ENCODE measurements at places on chromosomes 3 and 15.

DNA sequence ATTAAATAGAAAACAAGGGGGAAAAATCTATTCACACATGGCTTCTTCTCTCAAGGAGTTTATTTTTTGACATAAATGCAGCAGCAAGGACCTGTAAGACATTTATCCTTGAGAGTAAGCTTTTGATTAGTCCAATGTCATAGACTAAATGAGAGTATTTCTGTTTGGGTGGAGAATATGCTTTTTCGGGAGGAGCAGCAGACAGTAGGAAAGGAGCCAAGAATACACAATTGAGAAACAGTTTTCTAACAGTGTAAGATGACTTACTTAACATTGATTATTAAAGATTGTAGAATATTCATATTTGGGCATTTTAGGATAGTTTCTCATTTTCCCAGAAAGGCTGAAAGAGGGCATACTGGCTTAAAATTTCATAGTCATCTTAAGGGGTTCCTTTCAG, 65.9 kb upstream of the PAQR5 start:
- DNase-seq: no peak

- no peak for DNase-seq
Observed at GRCh38 chr15:30033763-30034162, 49.0 kb upstream of the GOLGA8J start.

- no peak for DNase-seq
Observed at GRCh38 chr3:10513306-10513705, 7.9 kb upstream of the ATP2B2 start.

DNA sequence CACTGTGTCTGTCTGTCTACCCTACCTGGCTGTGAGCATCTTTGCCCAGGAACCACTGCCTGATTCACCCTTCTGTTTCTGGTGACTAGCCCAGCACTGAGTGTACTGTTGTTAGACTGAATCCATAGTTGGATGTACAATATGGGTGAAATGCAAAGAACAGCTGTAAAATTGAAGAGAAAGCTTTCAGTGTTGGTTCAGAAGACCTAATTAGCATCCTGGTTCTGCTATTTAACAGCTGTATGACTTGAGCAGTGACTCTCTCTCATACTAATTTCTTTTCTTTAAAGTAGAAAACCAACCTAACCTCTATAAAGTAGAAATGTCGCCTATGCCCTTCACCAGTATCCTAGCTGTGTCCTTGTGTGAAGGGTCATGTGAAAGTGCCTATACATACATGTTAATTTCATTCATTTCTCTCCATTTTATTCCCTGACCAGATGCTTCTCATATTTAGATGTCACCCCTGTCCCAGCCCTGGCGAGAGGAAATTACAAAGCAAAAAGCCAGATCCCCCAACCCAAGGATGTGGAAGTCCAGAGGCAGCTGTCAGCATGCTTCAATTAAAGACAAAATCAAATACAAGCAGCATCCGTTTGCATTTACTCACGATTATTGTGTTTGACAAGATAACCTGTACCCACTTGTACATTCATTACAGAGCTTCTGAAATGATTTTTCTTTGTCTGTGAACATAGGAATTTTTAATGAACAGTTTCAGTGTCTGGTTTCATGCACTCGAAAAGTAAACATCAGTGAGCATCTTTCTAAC, 305.7 kb upstream of the ICE2 start:
- no peak for DNase-seq

DNA sequence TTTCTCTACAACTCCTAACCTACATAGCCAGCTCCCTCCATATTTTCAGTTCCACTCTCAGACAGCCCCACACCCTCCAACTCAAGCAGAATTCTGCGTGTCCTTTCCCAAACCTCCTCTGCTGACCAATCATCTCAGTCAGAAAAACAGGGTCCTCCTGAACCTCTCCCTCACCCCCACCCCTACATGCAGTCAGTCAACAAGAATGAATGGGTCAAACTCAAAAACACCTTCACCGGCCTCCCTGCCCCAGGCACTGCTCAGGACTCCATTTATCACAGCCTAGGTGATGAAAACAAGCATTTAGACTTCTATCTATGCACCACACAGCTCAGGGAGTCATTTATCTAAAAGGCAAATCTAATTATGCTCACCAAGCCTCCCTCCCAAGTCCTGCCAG, 32.4 kb downstream of the MYL3 start:
- DNase-seq: no peak

GRCh38 chr3:61868499-61868898, 307.1 kb downstream of the PTPRG start:
- DNase-seq: no peak

Data from activated CD4-positive, CD25-positive, alpha-beta regulatory T cell treated with anti-CD3 and anti-CD28 coated beads, Interleukin-2, amount 50 U/mL, for 72 hours (primary cell).